ENCODE measurements at places on chromosomes 7 and 10.

GRCh38 chr10:19756919-19757318, 59.3 kb upstream of the PLXDC2 start:
- DNase-seq, result peak; percentile 43

- no peak for DNase-seq
Measured at GRCh38 chr7:45082831-45083331, 5.9 kb downstream of the NACAD start.

- no peak for DNase-seq
Measured at GRCh38 chr10:94571528-94571927, 25.9 kb downstream of the HELLS start.

DNA sequence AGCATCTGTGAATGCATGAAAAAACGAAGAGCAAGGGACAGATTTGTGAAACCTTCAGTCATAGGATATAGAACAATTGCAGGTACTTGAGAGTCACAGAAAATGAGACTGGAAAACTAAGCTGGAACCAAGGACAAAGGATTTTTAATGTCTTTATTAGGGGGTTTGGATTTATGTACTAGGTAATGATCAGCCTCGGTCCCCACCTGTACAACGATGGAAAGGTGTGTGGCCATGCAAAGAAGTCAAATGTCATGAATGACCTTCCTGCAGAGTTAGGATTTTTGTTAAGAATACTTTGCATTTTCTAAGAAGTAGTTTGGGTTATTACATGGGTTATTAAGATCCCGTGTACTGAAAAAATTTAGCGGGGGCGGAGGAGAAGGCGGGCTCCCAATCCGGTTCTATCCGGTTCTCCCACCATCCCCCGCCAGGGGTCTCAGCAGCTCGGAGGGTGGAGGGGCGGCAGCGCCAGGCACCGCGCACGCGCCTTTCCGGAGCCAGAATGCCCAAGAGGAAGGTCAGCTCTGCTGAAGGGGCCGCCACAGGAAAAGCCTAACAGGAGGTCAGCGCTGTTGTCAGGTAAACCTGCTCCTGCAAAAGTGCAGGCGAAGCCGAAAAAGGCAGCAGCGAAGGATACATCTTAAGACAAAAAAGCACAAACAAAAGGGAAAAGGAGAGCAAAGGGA, 327.5 kb upstream of the PLXDC2 start:
- peak; percentile 22 for DNase-seq

DNA sequence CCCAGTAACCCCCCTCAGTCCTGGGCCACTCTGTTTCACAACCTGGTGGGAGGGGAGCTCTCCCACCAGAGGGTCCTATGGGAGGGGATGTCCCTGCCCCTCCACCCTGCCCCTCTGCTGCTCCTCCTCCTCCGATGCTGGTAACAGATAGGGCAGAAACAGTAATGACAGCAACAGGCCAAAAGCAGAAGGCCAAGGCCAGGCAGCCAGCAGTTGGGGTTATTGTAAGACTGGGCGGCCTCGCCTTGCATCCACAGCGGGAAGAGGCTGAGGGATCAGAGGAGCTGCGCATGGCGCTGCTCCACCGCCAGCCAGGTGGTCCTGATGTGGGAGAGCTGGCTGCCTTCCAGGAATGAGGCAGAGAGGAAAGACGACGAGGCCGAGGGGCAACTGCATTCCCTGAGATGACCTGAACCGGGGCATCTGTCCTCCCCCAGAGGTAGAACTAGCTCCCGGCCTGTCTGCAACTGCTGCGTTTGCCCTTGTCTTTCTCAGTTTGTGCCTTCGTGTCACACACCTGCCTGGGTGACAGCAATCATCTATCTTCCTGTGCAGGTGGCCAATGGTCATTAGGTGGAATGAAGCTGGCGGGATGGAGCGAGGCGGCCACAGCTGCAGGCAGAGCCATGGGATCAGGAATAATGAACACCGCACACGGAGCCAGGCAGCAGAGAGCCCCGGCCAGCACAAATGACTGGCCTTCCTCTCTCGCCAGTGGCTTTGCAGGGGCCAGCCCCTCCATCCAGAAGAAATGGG, 54.0 kb upstream of the CACUL1 start:
- no peak for DNase-seq

DNA sequence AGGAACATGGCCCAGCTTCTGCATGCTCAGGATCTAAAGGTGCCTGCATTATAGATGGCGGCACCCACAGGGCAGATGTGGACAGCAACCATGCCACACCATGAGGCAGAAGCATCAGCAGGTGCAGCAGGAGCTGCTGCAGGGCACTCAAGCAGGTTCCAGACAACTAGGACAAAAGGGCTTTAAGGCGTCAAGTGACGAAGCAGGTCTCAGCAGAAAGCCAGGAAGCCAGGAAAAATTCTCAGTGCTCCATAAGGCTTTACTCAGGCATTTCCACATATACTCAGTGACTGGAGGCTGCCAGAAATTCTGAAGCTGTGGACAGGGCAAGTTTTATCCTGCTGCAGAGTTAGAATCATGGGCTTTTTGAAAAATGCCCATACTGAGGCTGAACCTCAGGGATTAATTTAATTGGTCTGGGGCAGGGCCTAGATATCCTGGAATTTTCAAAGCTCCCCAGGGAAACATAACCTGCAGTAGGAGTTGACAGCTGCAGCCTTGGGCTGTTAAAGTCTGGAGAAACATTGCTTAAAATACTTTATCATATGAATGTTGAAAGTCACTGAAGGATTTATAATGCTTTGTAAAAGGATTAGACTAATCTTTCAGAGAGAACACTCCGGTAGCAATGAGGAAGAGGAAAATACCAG, 68.1 kb upstream of the RNF148 start:
- DNase-seq, result no peak

DNA sequence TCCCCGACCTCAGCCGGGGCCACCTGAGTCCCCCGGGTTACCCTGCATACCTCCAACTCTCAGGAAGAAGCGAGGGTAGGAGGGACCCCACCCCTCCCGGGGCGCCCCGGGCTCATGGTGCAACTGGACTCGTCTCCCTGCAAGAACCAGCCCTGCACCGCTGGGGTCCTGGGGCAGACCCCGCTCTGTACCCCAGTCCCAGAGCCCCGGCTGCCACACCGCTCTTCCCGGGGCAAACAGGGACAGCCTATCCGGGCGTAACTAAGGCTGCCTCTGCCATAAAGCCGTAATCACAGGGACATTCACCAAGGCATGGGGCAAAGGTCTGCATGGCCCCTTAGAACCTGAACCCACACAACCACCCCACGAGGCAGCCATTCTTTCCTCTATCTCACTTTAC, 6.7 kb upstream of the MAFK start:
- DNase-seq, result no peak

DNA sequence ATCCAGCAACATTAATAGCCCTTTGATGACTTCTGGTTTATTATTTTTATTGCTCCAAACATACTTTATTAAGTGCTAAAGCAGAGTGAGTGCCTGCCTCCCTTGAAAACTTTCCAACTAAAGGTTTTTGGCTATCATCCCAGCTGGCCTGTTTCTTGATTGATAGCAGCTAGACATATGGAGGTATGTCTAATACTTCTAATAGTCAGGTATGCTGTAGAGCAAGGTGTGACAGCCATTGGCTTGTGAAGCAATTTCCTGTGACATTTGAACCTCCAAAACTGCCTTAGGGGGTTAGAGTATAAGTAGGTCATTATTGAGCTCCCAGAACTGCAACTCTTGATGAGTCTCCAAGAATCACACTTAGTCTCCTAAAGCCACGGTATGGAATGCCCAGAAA, 55.8 kb downstream of the LOXL4 start:
- DNase-seq, result no peak

DNA sequence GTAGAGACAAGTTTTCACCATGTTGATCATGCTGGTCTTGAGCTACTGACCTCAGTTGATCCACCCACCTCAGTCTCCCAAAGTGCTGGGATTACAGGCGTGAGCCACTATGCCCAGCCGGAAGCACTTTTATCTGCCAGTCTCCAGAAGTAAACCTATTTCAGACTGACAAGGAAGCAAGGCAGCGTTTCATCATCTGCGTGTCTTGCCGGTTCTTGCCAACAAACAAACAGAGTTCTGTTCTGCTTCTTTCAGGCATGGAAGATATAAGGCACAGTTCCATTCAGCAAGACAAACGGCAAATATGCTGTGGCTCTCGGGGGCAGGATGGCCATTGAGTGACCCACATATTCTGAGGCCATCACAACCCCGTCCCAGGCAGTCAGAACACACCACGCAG, 15.5 kb upstream of the LARP4B start:
- no peak for DNase-seq

DNA sequence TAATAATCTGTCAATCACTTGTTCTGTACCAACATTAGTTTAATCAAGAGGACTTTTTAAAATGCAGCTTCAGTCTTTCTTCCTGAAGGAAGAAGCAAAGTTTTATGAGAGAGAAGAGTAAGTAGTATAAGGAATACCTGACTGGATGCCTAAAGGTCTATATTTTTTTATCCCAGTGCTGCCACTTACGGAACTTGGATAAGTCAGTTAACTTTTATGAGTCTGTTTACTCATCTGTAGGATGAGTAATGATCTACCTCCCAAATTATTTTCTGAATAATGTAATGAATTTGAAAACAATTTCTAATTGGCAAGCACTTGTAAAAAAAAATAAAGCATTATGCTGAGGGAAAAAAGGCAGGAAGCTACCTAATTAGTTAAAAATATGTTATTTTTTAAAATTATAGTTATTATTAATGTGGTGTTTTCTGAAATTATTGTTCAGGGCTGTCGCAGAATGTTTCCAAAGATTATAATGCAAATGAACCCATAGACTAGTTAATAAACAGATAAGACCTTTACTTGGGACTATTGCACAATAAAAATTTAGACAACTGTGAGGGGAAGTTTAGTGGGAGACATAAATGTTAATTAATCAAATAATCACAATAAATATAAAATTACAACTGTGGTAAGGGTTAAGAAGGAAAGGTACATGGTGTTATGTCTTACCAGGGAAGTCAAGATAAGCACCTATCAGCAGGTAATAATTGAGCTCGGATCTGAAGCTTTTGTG, 24.6 kb downstream of the SLK start:
- no peak for DNase-seq

DNA sequence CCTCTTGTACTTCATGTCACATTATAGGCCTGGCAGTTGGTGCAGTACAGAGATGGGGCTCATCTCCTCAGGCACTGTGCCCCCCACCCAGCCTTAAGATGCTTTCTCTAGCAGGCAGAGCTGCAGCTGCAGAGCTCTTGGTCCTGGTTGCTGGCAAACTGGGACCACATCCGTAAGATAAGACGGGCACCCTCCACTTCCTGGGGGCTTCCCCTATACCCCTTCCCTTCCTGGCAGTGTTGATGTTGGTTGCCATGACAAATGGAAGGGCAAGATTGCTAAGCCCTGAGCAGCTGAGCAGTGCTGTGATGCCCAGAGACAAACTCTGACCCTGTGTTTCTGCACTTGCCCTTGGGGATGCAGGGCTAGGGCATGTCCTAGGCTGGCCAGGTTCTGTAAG, 103.4 kb upstream of the ANLN start:
- no peak for DNase-seq

DNA sequence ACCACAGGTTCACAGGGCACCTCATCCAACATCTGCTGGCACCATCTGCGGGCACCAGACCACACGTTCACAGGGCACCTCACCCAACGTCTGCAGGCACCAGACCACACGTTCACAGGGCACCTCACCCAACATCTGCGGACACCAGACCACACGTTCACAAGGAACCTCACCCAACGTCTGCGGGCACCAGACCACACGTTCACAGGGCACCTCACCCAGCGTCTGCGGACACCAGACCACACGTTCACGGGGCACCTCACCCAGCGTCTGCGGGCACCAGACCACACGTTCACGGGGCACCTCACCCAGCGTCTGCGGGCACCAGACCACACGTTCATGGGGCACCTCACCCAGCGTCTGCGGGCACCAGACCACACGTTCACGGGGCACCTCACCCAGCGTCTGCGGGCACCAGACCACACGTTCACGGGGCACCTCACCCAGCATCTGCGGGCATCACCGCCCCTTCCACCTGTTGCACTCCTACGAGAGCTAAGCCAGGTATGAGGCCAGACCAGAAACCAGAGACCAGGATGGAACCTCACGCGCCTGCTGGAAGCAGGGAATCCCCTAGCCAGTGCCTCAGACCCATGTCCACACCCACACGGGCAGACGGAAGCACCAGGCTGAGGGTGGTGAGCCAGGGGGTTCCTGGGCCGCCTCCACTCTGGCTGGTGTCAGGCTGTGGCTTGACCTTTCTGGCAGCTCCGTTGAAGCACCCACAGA, 182.8 kb downstream of the MAD1L1 start:
- DNase-seq, result no peak

DNA sequence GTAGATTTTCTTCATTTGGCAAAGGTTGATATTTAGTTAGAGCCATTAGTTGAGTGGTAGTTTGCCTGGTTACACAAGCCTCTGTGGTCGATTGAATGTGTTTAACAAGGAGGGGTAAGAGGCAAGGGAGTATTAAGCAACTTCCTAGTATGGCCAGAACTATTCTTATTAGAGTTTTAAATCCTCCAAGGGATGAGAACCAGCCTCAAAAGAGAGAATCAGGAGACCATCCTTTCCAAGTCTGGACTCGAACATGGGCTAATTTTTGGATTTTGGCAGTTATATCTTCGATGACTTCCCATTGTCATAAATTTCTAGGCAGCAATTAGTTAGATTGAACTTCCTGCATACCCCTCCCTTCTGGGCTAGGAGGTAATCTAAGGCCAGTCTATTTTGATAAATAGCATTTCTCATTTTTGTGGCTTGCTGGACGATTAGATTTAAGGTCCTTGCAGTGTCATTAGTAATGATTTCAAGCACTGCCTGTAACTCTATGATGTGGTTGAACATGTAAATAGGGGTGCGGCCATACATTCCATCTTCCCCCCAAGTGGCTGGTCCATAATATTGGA, 219.5 kb upstream of the KCND2 start:
- no peak for DNase-seq

GRCh38 chr10:74332398-74332797, 181.4 kb downstream of the ADK start:
- DNase-seq, result no peak

GRCh38 chr7:11194492-11194891, 220.8 kb downstream of the PHF14 start:
- DNase-seq, result no peak

DNA sequence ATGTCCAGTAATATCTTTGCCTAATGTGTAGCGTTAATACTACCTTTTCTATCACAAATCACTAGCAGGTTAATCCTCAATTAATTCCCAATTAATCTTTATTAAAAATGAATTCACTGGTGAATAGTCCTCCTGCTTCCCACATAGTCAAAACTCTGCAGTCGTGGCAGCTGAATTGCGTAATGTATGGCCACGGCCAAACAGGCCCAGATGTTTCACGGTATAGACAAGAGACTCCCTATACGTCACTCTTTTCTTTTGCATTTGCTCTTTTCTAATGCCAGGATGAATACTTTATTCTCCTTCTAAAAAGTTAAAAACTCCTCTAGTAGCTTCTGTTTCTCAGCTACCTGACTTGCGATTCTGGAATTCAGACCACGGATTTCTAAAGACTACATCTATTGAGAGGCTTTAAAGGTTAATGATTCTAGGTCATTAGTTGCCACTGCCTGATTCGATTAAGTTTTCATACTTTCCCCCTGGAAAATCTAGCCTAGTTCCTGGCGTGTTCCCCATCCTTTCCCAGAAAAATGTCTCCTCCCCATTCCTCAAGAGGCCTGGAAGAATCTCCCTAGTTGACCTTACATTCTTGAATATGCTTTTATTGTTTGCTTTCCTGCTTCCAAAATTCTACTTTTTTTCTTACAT, 16.9 kb downstream of the MEOX2 start:
- DNase-seq, result no peak

- DNase-seq, result no peak
Measured at GRCh38 chr7:127895814-127896280, 135.4 kb downstream of the LRRC4 start.

- peak; percentile 33 for DNase-seq
Measured at GRCh38 chr10:6141296-6142151, 52.7 kb downstream of the RBM17 start.
